ENCODE measurements at places on chromosomes 3 and 15. TPM values are rescaled to one million over a fixed set of nuclear protein-coding genes. Genes with fewer than 3 reads are reported as not detected.

SMAD6 gene
- 17.9 TPM for total RNA-seq

HDGFL3 gene
- total RNA-seq = 90.2 TPM

FGD5 gene
- total RNA-seq = not detected

NMNAT3 gene
- 0.15 TPM for total RNA-seq

SLC26A6 gene
- total RNA-seq = 23.9 TPM

STRIT1 gene
- total RNA-seq = not detected

DNAJA4 gene
- total RNA-seq = not detected

CD200 gene
- 0.91 TPM for total RNA-seq

NPAP1 gene
- under 0.01 TPM for total RNA-seq

MCF2L2 gene
- 0.38 TPM for total RNA-seq

CELF6 gene
- total RNA-seq = not detected

TICRR gene
- 10.2 TPM for total RNA-seq

LRRN1 gene
- not detected for total RNA-seq

TRH gene
- total RNA-seq = not detected

TMEM43 gene
- 81.3 TPM for total RNA-seq

PAK6 gene
- total RNA-seq = 0.91 TPM

ANKRD63 gene
- total RNA-seq = 0.37 TPM

AP3B2 gene
- total RNA-seq = 3.0 TPM

TBL1XR1 gene
- 76.2 TPM for total RNA-seq

GOLGA6D gene
- total RNA-seq = not detected

EEFSEC gene
- 10.0 TPM for total RNA-seq

SEC62 gene
- 28.6 TPM for total RNA-seq

GPD1L gene
- total RNA-seq = 14.9 TPM

HRG gene
- total RNA-seq = not detected

SPATA12 gene
- not detected for total RNA-seq

All from A375 (cell line).